ENCODE measurements at places on chromosomes 7 and 10. TPM values are rescaled to one million over a fixed set of nuclear protein-coding genes. Genes with fewer than 3 reads are reported as not detected.

- no peak for DNase-seq
- H3K4me3 ChIP-seq, result no peak within 1 kb of the TSS
- H3K27me3 ChIP-seq, result no peaks in the 10 kb centered on the region
- H3K36me3 ChIP-seq, result no peaks in the 10 kb centered on the region
Observed at GRCh38 chr7:113918946-113919345, at the start of gene PPP1R3A. TSS of gene PPP1R3A (minus strand) at chr7:113919009. CDS start at chr7:113918996, 13 bp downstream.

DNA sequence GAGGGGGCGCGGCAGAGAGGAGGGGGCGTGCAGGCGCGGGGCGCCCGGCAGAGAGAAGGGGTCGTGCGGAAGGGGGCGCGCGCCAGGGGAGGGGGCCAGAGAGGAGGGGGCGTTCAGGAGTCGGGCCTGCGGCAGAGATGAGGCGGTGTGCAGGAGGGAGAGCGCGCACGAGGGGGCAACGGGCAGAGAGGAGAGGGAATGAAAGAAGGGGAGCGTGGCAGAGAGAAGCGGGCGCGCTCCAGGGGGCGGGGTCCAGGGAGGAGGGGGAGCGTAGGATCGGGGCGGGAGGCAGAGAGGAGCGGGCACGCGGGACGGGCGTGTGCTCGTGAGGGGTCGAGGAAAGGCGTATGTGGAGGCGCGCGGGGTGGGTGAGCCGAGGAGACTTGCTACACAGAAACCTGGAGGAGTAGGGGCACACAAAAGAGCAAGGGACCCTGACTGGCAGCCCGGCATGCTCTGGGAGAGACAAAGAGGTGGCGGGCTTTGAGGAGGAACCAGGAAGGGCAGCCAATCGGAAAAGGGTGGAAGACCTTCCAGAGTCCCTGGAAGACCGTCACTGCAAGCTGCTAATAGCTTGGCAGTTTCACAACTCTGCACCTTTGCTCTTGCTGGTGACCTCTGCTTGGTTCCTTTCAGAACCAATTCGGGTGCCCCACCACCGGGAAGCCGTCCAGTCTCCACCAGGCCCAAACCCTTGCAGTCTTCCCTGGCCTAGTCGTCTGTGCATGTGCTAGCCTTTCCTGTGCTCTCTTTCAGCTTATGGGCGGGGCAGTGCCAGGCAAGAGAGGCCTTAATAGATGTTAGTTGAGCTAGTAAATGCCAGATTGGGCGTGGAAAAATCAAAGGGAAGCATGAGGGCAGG, 639 bp downstream of the DYDC2 start:
- peaks cover 13% of the 10 kb centered on the region for H3K27me3 ChIP-seq
- H3K27ac ChIP-seq, result no peak overlapping the region
- H3K4me1 ChIP-seq, result peaks cover 13% of the 10 kb centered on the region
- H3K36me3 ChIP-seq, result no peaks in the 10 kb centered on the region
- peak overlapping the region; percentile 46 for H3K4me3 ChIP-seq

- H3K27ac ChIP-seq, result no peak overlapping the region
- no peak overlapping the region for H3K4me3 ChIP-seq
- no peaks in the 10 kb centered on the region for H3K4me1 ChIP-seq
- H3K27me3 ChIP-seq, result no peaks in the 10 kb centered on the region
- no peak for DNase-seq
- H3K36me3 ChIP-seq, result no peaks in the 10 kb centered on the region
Observed at GRCh38 chr7:134691546-134692343, 45.1 kb downstream of the BPGM start.

DNA sequence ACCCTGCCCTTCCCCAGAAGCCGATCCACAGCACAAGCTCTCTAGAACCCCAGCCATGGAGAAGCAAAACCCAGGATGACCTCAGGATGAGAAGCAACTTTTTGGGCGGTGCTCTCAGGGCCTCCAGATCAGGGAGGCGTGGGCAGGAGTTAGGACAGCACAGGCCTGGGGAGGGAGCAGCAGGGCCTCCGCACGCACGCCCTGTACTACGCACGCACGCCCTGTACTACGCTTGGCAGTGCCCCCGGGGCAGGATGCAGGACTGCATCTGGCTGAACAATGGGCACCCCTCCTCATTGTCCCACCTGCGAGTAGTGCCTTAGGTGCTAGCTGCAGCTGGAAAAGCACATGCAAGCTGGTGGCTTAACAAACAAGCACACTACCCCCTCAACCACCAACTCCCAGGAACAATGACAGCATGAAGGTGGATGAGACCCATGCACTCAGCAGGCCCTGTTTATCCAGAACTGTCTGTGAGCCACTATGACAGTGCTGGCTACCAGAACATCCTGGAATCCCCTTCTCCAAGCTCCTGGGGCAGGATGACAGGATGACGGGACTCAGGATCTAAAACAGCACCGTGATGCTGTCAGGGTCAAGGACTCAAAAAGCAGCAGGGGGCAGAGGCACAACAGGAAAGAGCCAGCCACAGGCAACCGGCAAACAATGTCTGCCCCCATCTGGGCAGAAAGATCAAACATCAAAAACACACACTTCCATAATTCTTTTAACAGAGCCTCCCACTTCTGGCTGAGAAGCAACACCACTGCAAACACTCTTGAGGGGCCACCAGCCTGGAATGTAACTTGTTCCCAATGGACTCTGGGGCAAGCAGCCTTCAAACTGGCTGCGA, 11.8 kb downstream of the PODXL start:
- peak overlapping the region; percentile 85 for H3K27ac ChIP-seq
- H3K4me1 ChIP-seq, result peaks cover 53% of the 10 kb centered on the region
- no peaks in the 10 kb centered on the region for H3K27me3 ChIP-seq
- no peaks in the 10 kb centered on the region for H3K36me3 ChIP-seq
- no peak for DNase-seq
- no peak overlapping the region for H3K4me3 ChIP-seq

GRCh38 chr7:26910221-26910620, 45.8 kb upstream of the SKAP2 start:
- H3K4me1 ChIP-seq, result no peaks in the 10 kb centered on the region
- H3K27me3 ChIP-seq, result no peaks in the 10 kb centered on the region
- no peak for DNase-seq
- no peak overlapping the region for H3K4me3 ChIP-seq
- H3K27ac ChIP-seq, result no peak overlapping the region

- peak overlapping the region; percentile 8 for H3K4me3 ChIP-seq
- no peaks in the 10 kb centered on the region for H3K27me3 ChIP-seq
- no peak for DNase-seq
- peaks cover 12% of the 10 kb centered on the region for H3K4me1 ChIP-seq
- no peak overlapping the region for H3K27ac ChIP-seq
Observed at GRCh38 chr10:34740321-34740720, 74.8 kb downstream of the PARD3 start.

GRCh38 chr7:122628651-122629411, 70.1 kb downstream of the RNF133 start:
- H3K4me3 ChIP-seq, result no peak overlapping the region
- H3K36me3 ChIP-seq, result no peaks in the 10 kb centered on the region
- no peak overlapping the region for H3K27ac ChIP-seq
- no peaks in the 10 kb centered on the region for H3K4me1 ChIP-seq

- H3K4me3 ChIP-seq, result no peak overlapping the region
- H3K27me3 ChIP-seq, result no peaks in the 10 kb centered on the region
- no peaks in the 10 kb centered on the region for H3K4me1 ChIP-seq
- no peak for DNase-seq
- no peak overlapping the region for H3K27ac ChIP-seq
- no peaks in the 10 kb centered on the region for H3K36me3 ChIP-seq
Observed at GRCh38 chr7:98719396-98719795, 102.3 kb downstream of the NPTX2 start.

Gene UCMA
- total RNA-seq, result not detected

DNA sequence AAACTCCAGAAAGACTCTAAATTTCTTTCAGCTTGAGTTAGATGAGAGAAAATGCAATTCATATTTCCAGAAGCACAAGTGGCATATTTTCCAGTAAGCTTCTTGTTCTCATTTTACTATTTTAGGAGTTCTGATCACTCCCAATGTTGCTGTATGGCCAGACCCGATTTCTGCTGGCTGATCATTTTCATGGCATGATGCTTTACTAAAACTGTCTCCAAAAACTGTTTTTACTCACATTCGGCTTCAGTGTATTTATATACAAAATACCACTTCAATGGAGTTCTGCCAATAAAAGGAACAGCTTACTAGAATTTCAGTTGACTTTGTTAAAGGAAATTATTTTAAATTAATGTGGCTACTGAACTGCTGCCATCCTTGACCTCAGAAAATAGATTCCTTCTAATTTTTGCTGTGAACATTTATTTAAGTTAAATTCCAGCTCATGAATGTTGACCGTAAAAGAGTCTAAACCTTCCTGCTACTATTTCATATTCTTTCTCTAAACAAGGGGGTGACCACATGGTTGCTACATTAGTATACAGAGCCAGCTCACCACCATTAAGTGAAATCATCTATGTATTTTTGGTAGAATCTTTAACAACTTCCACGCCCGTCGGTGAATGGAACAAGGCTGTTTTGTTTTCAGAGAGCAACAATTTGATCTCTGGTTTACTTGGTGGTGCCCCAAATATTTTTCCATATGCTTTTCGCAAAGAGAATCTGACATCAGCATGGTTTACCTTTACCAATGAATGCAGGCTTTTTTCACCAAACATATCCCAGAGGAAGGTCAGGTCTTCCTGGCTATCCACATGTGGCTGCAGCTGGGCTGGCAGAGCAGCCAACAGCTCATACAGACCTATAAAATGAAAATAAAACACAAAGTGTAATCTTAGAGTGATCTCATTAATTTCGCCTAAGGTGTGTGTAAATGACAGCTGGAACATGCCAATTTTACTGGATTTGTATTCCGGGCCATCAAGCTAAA, 101.2 kb downstream of the MPP7 start:
- no peak for DNase-seq
- no peak overlapping the region for H3K27ac ChIP-seq
- no peaks in the 10 kb centered on the region for H3K36me3 ChIP-seq
- no peaks in the 10 kb centered on the region for H3K27me3 ChIP-seq
- no peak overlapping the region for H3K4me3 ChIP-seq

Measured in upper lobe of left lung (tissue), 6 donors.